NCI-H2107 (cell line): ENCODE measurements at places on chromosomes 6 and 20.

DNA sequence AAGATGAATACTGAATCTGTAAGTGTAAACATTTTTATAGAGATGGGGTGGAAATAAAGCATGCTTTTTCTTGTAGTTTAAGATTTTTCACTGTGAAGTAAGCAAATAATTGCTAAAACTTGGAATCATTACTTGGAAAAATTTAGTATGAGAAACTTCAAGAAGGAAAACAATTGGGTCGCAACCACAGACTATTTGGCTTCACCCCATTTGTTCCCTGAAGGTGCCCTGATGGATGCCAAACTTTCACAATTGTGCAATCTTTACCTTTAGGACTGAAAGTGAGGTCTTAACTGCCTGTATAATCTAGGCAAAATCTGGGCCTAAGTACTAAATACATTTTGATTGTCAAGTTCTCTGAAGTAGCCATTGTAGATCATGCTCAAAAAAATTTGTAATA is 330.1 kb downstream of the HDGFL1 start:
- DNase-seq: no peak

GRCh38 chr20:47359530-47360296 is 3.2 kb upstream of the ZMYND8 start:
- DNase-seq: no peak

- no peak for DNase-seq
Measured at GRCh38 chr6:168368066-168368820, 48.7 kb upstream of the DACT2 start.

DNA sequence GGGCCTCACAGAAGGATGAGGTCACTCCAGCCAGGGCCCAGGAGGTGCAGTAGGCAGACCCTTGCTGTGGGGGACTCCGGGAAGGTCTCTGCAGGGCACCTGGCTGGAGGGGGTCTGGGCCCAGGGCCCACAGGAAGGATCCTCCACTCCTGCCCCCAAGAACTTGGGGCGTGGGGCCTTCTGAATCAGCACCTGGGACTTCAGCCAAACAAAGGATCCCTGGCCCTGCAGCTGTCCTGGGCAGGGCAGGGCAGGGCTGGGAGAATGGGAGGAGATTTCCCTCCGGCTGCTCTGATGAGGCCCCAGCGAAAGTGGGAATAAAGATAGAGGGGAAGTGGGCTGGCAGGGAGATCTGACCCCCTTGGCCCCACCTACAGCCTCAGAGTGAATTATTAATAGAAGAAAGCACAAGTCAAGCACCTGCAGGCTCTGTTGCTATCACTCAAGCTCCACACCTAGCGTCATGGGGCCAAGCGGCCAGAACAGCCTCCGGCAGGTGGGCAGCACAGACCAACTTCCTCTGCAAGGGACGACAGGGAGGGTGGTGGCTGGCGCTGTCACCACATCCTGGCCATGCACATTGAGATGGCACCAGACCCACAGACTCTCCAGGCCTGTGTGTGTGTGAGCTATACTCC is 61.6 kb upstream of the MRPS10 start:
- no peak for DNase-seq

DNA sequence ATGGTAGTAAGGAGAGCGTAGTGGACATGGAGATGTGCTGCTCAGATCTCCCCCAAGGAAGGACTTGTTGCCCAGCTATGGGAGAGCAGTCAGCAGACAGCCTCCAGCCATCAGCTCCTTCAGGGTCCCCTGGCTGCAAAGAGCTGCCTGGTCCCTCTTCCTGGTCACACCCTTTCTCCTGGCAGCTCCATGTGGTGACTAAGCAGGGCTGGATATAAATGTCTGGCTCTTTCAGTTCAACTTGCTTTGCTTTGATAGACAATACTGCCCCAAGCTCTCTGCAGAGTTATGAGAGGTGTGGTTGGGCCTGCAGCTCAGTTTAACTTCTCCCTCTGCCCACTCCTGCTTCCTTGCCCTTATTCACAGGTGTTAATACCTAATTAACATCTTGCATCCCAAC is 64.1 kb upstream of the DDR1 start:
- no peak for DNase-seq

DNA sequence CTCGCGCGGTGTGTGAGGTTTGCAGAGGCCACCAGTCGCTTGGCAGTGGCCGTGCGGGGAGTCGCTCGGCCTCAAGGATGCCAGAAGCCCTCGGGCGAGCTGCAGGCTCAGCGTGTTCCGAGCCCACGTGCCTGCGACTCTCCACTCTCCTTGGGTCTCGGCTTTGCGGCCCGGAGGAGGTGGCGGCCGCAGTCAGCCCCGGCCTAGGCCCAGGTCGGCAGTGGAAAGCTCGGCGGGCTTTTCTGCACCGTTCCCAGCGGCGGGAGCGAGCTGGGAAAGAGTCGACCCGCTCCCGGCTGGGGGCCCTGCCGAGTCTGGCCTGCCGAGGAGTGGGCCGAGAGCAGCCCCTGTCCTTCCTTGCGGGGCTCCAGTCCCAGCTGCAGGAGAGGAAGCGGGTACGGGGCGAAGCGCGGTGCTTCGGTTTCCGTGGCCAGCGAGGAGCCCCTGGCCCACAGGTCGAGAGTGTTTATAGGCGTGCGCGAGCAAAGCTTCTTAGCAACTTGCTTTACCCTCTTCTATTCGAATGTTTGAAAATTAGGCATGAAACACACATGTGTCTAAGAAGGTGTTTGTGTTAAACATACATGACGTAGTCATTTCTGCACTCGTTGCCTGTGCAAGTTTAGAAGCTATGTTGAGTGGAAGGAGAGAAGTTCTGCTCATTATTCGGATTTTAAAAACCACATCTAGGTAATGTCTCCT is 5.6 kb downstream of the FOXC1 start:
- no peak for DNase-seq

GRCh38 chr6:56652231-56652630 is 9.5 kb upstream of the DST start:
- no peak for DNase-seq

- no peak for DNase-seq
Measured at GRCh38 chr6:135012764-135013163, 41.9 kb downstream of the HBS1L start.

DNA sequence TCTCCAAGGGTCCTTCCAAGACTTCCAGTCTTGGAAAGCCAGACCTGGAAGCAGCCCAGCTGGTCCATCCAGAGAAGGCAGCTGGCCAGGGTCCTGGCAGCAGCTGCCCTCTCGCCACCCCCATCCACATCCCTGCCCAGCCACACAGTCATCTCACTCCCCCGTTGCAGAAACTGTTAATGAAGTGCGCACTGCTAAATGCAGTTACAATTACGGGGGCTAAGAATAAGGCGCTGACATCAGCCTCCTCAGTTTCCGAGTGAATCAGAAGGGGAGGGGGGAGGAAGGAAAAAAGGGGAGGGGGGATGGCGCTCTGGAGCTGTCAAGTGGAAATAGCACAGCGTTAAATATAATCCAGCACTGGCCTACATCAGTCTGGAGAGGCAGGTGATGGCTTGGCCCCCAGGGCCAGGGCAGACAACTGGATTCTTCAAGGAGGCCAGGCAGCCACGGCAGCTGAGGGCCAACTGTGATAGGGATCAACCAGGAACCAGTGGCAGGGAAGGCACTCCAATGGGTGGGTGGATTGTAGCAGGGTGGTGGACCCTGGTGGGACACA is 6.9 kb downstream of the RIMS4 start:
- no peak for DNase-seq

DNA sequence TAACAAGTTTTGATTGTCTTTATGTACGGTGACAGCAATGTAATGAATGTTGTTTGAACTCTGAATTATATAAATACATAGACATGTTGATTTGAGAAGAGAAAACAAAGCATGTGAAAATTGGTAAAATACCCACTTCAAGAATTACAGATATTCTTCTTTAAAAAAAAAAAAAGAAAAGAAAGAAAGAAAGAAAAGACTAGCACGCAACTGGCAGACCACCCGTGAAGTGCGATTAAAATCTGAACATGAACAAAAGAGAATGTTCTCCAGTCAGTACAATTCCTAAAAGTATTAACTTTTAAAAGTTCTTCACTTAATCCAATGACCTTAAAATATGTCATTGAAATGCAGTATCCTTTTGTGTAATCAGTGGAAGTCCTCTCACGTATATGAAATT is 434.9 kb downstream of the TFAP2A start:
- DNase-seq: no peak

DNA sequence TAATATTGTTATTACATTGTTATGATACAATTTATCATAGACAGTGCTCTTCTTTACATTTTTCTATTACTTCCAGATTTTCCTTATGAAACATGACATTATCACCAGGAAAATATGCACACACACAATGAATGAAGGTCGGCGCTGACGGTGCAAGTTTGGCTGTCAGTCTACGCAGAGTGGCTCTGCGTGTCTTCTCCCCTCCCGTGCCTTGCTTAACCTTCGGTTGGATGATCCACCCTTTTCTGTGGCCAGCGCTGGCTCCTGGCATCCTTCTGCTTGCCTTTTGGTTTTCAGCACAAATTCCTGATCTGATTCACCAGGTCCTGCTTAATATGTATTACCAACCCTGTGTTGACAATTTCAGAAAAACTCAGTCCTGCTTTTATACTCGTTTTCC is 157.4 kb downstream of the TSHZ2 start:
- DNase-seq: no peak

- no peak for DNase-seq
Measured at GRCh38 chr6:11097476-11097875, 3.8 kb downstream of the SMIM13 start.

DNA sequence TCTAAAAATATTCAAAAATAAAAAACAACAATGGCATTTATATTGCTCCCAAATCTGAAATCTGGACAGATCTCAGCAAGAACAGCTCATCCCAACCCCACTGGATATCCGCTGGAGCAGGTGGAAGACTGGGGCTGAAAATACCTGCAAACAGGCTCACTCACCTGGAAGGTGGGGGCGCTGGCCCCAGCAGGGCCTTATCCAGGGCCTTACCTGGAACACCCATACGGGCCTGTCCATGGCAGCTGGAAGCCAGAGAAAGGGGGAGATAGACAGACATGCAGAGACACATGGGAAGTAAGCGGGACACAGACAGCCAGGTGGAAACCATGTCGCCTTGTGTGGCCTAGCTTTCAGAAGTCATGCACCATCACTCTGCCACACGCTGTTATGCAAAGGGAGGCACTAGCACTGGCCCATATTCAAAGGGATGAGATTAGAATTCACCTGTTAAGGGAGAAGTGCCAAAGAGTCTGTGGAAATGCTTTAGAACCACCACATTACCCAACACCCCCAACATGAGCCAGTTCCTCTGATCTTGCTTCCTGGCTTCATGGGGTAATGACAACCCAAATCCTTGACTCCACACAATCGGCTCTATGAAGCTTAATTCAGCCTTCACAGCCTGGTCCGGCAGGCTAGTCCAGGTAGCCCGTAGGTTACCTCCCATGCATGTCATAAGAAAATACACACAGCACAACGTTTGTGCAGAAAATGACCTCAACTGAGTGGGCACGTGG is 99.0 kb upstream of the CDYL start:
- DNase-seq: no peak

- no peak for DNase-seq
Measured at GRCh38 chr6:32086661-32087573, 22.2 kb downstream of the TNXB start.

DNA sequence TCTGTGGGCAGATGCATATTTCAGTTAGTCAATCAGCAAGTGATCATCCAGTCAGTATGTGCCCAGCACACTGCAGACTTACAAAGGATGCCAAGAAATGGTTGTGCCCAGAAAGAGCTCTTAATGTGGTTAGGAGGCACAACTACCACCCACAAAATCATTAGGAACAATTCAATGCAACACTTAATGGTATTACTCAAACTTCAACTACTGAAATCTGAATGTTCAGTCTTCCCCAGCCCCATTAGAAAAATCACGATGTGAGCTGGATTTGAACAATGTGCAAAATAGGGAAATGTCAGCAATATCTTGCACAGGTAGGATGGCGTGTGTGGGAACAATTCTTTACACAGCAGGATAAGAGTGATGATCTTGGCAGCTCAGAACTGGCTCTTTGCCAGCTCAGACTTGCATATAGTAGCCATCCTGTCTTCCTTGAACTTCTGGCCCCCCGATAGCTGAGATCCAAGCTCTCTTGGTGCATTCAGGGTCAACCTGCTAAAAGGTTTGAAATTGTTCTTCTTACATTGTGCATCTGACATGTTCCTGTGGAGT is 556.7 kb upstream of the HTR1E start:
- no peak for DNase-seq
